ENCODE measurements at places on chromosomes 1 and 21.

DNA sequence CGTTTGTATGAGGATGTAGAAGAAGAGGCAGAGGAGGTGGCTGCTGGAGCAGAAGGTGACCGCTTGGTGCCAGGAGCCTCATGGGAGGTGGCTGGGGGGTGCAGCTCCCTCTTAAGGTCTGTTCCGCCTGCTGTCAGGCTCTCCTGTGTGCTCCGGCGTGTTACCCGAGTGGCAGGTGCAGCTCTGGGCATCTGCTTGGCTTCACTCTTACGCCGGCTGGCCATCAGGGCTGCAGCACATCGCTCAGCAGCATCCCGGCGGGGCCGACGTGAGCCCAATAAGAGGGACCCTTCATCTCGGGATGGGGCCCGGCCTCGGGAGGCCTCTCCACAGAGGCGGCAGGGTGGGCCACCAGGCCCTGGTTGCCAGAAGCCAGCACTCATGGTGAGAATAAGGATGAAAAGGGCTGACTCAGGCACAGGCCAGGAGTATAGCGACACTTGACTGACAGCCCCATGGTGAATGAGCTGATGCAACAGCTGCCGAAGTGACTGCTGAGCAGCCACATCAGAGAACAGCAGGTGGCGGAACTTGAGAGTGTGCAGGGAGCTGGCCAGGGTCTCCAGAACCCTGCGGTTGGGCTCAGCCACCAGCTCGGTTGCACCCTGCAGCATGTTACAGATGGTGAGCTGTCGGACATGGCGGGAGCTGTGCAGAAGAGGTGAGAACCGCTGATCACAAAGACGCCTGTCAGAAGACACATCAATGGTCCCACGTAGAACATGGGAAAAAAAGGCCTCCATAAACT is 17.5 kb downstream of the LRRC41 start:
- DNase-seq: no peak

GRCh38 chr1:234324821-234325220 is 48.4 kb upstream of the COA6 start:
- DNase-seq: no peak

DNA sequence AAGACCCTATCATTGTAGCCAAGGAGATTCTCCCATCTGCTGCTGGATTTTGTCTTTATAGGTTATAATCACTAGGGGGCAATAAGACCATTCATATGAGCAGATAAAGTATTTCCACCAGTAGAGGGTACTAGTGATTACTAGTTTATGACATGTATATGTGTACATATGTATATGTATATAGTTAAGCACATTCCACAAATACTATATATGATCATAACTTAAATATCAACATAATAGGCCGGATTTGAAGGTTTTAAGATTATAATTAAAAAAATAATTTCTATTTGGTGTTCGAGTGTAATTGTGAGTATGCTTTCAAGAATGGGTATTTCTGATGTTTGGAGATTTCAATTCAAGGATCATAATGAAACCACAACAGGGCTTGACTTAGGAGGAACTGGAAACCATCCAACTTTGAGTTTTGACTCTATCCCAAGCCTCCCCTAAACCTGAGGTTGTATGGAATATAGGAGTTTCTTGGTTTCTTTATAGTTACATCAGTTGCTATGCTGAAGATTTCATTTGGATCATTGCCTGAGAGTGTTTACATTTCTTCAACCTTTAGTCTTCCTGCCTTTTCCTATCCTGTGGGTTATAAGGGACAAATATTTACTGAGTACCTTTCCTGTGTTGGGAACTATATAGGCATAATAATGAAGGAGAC is 16.9 kb downstream of the TCEANC2 start:
- DNase-seq: no peak

GRCh38 chr1:219128957-219129356 is 44.7 kb upstream of the LYPLAL1 start:
- no peak for DNase-seq

- no peak for DNase-seq
These were observed 17.4 kb downstream of the AK4 start for GRCh38 chr1:65165269-65165993.
